Lung (tissue), 17 donors: ENCODE measurements at places on chromosomes 11 and 22.
A peak's percentile ranks its signal among the peaks of the same experiment; 100 is the strongest.

DNA sequence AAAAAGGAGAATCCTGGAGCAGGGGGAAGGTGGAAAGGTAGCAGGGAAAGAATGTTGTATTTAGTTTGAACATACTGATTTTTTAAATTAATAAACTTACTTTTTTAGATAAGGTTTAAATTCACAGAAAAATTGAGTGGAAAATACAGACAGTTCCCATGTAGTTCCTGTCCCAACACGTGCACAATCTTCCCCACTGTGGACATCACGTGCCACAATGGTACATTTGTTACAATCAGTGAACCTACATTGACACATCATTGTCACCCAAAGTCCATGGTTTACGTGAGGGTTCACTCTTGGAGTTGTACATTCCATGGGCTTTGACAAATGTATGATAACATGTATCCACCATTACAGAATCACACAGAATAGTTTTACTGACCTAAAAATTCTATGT lies 10.5 kb upstream of the PICALM start:
- DNase-seq, result no peak

GRCh38 chr11:115996125-115996807 lies 492.1 kb upstream of the CADM1 start:
- DNase-seq, result no peak

- DNase-seq, result peak; percentile 7
Observed at GRCh38 chr11:93274851-93275250, 55.7 kb upstream of the DEUP1 start.

GRCh38 chr22:50697667-50698506 lies 25.3 kb downstream of the SHANK3 start:
- no peak for DNase-seq

DNA sequence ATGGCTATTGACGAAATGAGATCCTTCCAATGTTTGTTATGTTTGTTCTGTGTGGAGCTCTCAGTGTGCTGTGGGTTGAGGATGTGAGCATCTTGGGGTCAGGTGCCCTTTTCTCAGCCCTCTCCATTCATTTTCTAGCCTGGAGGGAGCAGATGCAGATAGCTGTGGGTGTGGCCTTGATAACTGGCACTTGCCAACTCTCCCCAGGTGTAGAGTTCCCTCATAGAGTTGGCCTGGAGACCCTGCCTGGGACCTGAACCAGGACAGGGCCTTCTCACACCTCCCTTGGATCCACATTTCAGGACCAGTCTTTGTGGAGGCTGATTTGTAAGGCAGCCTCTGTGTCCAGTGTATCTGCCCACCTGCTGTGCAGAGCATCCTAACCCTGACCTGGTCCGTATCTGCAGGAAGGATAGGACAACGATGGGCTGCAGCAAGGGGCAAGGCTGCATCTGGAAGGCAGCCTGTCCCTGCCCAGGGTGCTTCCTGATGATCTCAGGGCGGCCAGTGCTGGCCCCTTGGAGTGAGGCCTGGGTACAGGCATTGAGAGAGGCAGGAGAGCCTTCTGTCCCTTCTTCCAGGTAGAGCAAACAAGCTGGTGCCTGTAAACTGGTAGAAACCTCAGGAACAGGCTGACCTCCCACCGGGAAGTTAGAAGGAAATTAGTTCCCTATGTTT lies 245.9 kb downstream of the TBC1D22A start:
- no peak for DNase-seq

GRCh38 chr22:50436841-50437341 lies 37.9 kb downstream of the SBF1 start:
- DNase-seq, result no peak

- DNase-seq, result no peak
Observed at GRCh38 chr11:1020211-1020905, 16.2 kb downstream of the MUC6 start.
